ENCODE measurements at places on chromosomes 11 and 22.

DNA sequence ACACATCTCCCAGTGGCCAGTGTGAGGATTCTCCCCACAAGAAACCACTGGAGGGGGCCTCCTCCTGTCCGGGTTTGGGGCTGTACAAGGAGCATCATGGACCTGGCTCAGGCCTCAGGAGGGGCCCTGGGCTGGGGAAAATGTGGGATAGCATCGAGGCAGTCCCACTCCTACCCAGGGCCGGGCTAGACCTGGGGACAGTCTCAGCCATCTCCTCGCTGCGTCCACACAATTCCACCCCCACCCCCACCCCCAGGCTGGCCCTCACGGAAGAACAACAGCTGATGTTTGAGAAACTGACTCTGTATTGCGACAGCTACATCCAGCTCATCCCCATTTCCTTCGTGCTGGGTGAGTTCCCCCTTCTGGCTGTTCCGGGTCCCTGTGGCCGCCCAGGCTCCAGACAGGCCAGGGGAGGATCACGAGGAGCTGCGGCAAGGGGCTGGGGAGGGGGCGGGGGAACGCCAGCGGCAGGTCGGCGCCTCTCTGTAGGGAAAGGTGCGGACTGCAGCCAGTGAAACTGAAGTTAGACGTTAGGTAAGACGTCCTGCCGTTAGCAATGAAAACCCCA is 4.8 kb downstream of the BEST1 start:
- no peak for DNase-seq

DNA sequence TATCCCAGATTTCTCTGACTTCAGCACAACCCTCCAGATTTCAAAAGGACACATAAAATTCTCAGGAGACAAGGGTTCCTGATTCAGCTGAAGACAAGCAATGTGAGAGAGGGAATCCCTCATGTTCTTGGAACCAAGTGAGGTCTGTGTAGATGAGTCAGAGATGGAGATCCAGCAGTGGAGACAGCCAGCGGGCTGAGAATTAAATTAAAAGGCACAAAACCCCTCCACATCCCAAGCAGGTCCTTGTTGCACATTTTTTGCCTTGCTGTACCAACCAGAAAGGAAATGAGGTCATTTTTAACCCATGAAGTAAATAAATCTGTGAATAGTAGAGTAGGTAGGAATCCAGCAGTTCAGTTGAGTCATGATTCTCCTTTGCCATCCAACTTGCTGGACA is 9.7 kb downstream of the MTNR1B start:
- no peak for DNase-seq

- no peak for DNase-seq
Observed at GRCh38 chr11:19735157-19735908, 22.7 kb downstream of the NAV2 start.

GRCh38 chr11:117752071-117752470 is 44.9 kb downstream of the DSCAML1 start:
- DNase-seq = no peak

DNA sequence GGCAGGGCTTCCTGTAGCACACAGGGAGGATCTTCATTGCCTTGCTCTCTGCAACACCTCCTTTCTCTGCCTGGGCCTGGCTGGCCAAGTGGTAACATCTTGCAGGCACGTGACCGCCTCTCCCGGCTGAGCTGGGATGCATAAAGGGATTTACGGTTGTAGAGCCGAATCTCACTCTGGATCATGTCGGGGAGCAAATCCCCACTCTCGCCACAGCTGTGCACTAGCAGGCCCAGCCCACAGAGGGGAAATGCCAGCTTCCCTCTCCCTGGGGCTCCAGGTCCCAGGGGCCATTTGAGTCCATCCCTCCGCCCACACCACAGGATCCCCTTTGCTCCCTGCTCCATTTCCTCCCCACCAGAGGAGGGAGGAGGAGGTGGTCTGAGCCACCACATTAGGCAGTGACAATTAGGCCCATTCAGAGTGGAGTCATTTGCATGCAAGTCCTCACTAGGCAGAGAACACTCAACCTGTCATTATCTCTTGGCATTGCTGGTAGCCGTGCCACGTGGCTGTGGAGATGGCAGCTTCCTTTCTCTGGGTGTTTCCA is 196.7 kb downstream of the DSCAML1 start:
- no peak for DNase-seq

- DNase-seq = no peak
Observed at GRCh38 chr11:8204025-8204424, 35.2 kb upstream of the RIC3 start.

DNA sequence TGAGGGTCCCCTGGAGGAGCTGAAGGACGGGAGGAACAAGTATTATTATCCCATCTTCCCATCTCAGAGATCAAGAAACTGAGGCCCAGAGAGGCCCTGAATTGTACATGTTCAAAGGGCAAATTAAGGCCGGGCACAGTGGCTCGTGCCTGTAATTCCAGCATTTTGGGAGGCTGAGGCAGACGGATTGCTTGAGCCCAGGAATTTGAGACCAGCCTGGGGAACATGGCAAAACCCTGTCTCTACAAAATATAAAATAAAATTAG is 8.1 kb downstream of the PLA2G6 start:
- no peak for DNase-seq

GRCh38 chr11:73854680-73855079 is 22.0 kb downstream of the COA4 start:
- DNase-seq = no peak

GRCh38 chr11:34379079-34379478 is 21.3 kb upstream of the ABTB2 start:
- no peak for DNase-seq

DNA sequence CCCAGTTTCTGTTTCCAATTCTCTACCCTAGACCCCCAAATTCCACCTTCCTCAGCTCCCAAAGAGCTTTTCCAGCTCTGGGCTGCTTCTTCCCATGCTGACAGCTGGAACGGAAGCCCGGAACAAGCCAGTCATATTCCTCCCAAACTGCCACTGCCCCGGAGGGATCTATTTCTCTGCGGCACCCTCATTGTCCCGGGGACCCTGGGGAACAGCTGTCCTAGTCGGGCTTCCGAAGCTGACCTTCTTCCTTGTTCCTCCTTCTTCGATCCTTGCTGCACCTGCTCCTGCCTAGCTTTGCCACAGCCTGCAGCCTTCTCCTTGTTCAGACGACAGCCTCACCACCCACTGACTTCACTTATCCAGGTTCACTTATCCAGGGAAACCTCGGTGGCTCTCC is 105.7 kb downstream of the TSPAN18 start:
- DNase-seq = no peak

GRCh38 chr11:61367406-61367805 is 5.2 kb downstream of the TMEM138 start:
- DNase-seq = no peak

DNA sequence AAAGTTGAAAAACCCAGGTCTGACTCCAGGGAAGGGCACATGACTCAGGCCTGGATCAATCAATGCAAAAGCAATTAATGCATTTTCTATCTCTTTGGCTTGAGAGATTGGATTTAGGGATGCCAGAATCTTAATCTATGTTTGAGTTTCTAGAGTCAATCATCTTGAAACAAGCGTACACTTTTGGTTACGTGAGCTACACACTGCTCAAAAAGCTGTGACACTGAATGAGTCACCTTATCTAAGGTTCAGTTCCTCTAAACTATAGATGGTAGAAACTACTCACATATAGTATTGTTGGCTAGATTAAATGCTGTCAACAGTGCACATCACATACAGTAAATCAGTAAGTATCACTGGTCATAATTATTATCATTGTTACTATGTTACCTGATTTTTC is 24.2 kb downstream of the MRE11 start:
- DNase-seq = no peak

GRCh38 chr11:2655834-2656622 is 43.8 kb downstream of the KCNQ1OT1 start:
- peak; percentile 9 for DNase-seq

DNA sequence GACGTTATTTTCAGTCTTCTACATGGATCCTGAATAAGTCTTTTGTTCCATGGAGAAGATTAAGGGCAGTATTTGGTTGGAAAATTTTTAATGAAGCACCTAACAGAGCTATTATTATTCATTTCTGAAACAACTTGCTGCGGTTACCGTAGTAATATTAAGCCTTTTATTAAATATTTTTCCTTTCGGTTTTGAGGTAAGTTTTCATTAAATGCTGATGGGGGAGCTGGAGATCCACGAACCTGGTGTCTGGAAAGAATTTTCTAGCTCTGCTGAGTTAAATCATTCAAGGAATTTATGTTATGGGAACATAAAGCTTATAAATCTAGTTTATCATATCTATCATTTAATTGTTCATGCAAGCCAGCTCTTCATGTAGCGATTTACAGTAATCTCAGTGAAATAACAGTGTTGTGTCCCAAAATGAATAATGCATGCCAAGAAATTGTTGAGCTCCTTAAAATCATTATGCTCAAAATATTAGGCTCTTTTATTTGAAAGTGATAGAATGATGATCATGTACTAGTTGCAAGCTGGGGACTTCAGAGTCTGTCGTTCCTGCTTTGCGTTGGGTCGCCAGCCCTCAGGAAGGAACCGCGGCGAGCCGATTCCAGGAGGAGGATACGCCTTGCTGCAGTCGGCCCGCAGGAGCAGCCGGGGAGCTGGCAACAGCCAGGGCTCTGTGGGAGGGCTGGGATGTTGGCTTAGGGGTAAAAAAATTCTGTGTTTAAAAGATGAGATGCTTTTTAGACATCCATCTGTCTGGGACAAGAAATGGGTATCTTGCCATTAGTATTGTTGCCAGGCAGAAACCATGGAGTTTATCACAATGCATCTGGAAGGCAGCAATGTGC is 83.1 kb downstream of the TBC1D22A start:
- no peak for DNase-seq

GRCh38 chr11:128508770-128509510 is 78.4 kb downstream of the ETS1 start:
- DNase-seq = no peak

- DNase-seq = no peak
Observed at GRCh38 chr11:128039140-128040021, 548.0 kb downstream of the ETS1 start.

- no peak for DNase-seq
Observed at GRCh38 chr22:30743257-30744020, 48.8 kb downstream of the OSBP2 start.

DNA sequence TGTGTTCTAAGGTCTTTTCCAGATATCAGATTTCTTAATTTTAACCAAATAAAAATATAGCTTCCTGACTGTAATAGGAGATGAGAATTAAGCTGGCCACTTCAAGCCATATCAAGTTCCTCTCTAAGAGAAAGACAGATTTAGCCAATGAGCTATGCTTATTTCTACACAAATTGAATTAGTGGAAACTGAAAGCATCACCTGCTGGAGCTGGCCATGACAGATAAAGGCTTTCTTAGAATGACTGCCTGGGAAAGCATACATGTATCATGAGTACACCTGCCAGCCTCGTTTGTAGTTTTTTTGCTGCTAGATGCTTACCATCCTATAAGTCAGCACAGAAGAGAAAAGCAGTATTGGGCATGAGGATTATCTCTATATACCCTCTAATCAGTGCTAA is 53.5 kb upstream of the DBX1 start:
- DNase-seq = no peak

DNA sequence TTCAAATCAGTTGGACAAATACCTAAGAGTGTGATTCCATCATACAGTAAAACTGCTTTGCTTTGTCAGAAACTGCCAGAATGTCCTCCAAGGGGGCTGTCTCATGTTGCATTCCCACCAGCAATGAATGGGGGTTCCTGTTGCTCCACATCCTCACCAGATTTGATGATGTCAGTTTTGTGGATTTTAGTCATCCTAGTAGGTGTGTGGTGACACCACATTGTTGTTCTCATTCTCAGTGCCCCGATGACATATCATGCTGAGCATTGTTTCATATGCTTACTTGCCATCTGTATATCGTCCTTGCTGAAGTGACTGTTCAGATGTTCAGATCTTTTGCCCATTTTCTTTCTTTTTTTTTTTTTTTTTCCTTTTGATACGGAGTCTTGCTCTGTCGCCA is 37.0 kb downstream of the CDPF1 start:
- no peak for DNase-seq
